HEK293T (cell line): ENCODE measurements at places on chromosomes 7 and 10.
A peak's percentile ranks its signal among the peaks of the same experiment; 100 is the strongest.

DNA sequence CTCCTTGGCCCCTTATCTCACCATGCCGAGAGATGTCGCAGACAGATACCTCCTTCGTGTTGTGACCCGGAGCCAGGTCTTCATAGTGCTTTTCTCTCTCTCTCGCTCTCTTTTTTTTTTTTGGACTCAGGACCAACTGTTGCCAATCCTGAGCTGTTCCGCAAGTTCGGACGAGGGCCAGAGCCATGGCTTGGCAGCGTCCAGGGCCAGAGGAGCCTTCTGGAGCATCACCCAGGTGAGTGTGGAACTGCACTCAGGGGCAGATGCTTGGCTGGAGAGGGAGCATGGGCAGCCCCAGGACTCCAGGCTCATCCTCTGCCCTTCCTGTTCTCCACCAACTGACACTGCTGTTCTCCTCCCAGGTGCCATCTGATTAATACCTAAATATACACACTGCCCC is 7.8 kb downstream of the ZNF862 start:
- no peak for DNase-seq

DNA sequence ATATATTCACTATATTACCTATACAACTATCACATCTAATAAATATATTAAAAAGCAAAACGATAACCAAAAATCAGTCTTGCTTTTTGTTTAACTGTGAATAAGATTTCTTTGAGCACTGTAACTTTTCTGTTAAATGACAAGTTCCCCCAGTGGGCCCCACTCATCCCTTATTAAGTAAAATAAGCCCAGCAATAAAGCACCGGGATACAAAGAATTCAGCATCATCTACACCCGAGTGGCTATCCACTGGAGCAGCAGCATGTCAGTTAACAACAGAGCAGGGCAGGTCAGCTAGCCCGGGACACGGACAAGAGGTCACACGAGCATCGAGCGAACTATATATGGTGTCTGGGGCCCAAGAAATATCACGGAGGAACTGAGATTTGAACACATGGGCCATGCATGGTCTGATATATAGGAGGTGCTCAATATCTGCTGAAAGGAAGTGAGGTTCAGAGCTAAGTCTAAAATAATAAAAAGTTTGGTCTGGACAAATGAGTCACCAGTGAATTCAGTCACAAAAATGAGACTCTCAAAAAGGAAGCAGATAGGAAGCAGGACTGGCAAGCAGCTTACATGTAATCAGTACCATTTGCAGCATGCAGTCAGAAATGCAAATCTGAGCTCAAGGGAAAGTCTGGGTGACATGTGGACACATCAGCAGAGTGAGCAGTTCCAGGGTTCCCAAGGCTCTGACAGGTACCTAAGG is 4.1 kb downstream of the ERCC6 start:
- no peak for DNase-seq

- no peak for DNase-seq
Measured at GRCh38 chr10:79148452-79149344, 79.9 kb downstream of the ZMIZ1 start.

- peak; percentile 6 for DNase-seq
Measured at GRCh38 chr7:82542665-82543064, 99.1 kb upstream of the CACNA2D1 start.

GRCh38 chr7:47336472-47337425 is 245.2 kb downstream of the TNS3 start:
- no peak for DNase-seq

- no peak for DNase-seq
Measured at GRCh38 chr10:99528494-99529441, 4.0 kb upstream of the NKX2-3 start.

DNA sequence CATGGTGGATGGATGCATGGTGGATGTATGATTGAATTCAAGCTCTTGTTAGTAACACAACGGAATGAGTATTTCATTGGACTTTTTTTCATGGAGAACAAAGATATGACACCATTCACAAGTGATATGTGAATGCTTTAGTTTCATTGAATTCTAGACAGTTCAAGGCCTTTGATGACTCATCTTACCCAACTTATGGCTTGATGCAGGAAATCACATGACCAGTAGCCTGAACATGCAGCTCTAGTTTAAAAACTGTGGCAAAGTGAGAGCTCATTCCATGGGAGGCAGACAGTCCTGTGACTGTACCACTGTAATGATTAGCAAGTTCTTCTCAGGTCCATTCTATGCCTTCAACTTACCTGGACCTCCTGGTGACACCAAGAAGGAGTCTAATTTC is 1239.3 kb downstream of the TYW1 start:
- DNase-seq = no peak

DNA sequence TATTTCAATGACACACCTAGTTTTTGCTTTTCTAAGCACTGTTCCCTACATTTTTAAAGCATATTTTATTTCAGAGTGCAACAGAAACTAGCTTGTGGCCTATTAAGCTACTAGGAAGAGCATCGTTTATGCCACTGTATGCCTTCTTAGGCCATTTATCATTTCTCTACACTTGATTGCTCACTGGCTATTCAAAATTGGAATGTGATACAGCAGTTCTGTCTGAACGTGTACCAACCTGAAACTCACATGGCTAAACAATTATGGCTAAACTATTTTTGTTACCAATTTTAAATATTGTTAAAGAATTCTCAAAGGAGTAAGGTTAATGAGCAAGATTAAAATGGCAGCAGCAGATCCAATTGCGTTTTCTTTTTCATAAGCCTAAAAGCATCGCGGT is 105.2 kb downstream of the GSAP start:
- DNase-seq = no peak

DNA sequence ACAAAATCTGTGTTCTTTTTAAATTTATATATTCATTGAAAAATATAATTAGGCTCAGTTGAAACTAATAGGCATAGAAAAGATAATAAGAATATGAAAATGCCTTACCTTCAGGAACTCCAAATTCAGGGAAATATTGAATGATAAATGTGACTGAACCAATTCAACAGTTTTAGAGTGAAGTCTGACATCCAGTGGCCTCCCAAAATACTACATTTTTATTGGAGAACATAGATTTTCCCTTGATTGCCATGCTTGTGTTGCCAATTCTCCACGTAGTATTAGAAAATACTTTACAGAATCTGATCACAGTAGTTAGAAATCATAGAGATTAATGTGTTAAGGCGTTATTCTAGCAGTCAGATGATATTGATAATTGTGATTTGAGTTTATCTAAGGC is 1246.7 kb downstream of the GATA3 start:
- DNase-seq = peak; percentile 14

DNA sequence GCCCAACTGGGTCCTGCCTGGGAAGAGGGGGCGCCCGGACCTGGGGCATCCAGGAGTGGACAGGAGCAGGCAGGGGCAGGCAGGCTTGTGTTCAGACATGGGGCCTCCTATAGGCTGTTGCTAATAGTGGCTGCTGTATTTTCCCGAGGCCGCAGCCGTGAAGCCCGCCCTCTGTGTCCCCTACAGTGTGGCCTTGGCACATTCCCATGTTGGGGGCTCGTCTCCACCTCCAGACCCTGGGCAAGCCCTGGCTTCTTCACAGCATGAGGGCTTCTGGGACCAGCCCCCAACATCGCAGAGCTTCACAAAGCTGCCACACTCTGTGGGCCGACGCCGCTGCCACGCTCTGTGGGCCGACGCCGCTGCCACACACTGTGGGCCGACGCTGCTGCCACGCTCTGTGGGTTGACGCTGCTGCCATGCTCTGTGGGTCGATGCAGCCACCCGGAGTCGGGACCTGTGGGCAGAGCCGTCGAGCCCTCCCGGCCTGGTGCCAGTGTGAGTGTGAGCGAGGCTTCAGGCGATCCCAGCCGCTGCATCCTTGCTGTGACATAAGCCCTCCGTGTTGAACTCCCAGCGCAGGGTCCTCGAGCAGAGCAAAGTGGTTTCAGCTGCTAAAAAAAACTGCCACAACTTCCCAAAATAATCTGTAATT is 109.0 kb downstream of the INPP5A start:
- DNase-seq = no peak

DNA sequence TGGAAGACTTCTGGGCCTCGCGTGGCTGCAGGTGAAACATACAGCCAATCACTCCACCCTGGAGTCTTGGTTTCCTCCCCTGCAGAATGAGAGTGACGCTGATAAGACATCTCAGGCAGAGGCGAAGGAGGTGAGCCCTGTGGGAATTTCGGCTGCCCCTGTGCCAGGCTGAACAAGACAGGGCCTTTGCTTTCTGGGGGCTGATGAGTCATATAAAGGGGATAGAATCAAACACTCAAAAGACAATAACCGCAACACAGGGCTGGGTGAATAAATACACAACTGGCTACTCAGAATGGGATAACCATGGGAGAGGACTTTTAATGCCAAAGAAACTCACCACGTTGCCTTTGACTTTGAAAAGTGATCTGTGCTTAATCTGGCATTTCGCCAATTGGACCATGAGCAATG is 143.8 kb downstream of the KCNMA1 start:
- DNase-seq = no peak

- no peak for DNase-seq
Measured at GRCh38 chr7:118281196-118281595, 56.7 kb downstream of the ANKRD7 start.

DNA sequence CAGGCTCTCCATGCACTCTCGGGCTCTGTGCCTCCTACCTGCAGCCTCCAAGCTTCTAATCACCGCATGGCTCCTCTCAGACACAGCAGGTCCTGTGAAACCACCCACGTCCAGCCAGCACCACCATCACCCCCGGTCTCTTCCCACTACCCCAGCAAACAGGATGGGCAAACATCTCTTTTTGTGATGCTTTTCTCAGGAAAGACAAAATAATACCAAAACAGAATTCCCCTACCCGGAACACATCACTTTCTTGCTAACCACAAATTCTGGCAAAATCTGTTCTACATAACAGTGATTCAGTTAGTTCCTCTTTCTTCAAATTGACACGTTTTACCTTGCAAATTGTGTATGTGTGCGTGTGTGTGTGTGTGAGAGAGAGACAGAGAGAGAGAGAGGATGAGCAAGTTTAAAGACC is 6.5 kb downstream of the SNX8 start:
- no peak for DNase-seq

- no peak for DNase-seq
Measured at GRCh38 chr7:133602291-133602690, 349.4 kb downstream of the EXOC4 start.

DNA sequence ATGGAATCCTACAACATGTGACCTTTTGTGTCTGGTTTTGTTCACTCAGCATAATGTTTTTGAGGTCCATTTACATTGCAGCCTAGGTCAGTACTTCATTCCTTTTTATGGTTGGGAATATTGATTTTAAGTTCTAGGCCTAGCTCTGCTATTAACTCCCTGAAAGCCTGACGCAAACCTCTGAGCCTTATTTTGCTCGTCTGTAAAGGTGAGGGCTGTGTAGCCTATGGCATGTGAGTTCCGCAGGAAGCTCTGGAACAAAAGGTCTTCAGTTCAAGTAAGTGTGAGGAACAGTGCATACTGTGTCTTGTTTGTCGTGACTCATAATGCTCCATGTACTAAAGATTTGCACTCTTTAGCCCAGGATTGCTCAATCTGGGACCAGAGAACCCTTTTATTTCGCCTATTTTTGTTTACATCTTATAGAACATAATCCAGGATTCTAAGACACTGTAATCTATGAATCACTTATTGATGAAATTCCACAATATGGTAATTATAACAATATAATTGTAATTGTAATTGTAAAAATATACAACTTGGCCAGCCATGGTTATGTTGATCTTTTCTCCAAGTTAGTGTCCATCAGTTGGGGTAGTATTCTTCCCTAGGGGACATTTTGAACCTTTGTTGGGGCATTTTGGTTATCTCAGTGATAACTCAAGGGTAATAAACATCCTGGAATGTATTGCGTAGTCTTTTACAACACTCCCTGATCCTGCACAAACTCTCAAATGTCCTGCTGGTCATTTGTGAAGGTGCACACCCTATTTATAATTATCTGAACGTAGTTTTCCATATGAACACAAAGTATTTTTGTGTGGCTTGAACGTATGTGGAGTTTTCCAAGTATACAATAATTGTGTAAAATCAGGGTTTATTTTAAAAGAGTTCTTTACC is 184.7 kb downstream of the VTI1A start:
- no peak for DNase-seq

DNA sequence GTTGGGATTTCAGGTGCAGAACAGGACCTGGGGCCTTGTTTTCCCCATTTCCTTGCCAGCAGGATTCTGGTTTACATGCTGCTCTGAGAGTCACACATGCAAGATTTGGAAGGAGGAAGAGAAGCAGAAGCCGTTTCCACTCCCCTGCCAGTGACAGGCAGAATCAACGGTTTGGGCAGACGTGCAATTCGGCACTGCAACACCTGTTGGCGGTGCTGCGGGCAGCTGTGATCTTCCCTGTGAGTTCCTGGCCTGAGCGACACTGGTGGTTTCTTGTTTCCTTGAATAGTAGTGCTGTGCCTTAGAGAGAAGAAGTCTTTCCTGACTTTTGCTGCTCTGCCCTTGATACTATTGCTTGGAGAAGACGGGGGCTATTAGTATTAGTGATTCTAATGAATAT is 1126.2 kb downstream of the TYW1 start:
- no peak for DNase-seq

DNA sequence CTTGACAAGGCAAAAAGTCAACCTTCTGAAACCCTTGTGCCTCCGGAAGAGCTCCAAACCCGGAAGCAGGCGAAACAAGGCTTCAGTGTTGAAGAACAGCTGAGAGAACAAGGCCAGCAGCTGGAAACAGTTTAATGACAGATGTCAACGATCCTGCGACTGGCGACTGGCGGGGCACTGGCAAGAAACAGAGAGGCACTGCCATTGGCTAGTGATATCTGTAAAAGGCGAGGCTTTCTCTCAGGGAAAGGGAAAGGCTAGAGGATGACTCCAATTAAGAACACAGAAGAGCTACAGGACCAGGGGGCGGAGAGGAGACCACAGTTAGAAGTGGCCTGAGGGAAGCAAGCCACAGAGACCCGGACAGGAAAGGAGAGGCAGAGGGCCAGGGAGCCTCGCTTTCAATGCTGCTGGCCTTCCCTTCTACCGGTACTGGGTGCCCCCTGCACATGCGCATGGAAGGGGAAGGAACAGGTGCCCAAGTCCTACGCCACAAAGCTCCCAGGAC is 19.4 kb downstream of the ITGB1 start:
- DNase-seq = no peak

GRCh38 chr7:53100091-53100490 is 64.7 kb downstream of the POM121L12 start:
- DNase-seq = no peak

DNA sequence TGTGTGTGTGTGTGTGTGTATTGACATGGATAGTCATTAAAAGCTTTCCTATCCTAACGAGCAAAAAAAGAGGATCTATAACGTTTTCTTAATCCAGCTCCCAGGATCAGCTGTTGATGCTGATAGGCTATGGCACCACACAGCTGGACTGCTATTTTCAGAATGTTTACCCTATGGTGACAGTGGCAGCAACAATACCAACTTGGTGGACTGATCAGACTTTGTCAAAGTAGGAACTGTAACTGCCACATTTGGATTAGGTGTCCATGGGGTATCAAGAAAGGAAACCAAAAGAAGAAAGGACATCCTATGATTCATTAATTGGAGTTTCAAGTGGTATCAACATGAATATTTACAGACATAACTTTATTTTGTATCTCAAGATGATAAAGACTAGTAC is 2.7 kb upstream of the CLEC5A start:
- DNase-seq = no peak

GRCh38 chr10:69869291-69869961 is 67.7 kb downstream of the COL13A1 start:
- no peak for DNase-seq
